Activated CD4-positive, alpha-beta T cell treated with anti-CD3 and anti-CD28 coated beads for 24 hours (primary cell): ENCODE measurements at places on chromosomes 7 and 10.

DNA sequence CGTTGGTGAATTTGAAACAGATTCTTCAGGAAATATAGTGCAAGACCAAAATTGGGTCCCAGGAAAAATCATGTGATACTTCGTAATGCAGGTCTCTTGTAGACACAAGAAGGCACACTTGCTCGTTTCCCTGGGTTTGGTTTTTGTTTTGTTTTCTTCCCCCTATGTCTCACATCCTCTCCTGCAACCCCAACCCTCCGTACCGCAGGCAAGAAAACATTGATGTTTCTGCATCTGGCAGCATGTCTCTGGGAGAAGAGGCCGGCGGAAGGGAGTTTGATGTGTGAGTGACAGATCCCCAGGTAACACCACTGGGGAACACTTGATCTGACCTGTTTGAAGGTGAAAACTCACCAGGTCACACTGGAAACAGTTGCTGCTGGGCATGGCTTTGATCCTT is 718.5 kb downstream of the AUTS2 start:
- no peak for DNase-seq

GRCh38 chr7:134431815-134432214 is 27.1 kb downstream of the AKR1B1 start:
- no peak for DNase-seq

GRCh38 chr7:95723583-95724180 is 48.7 kb upstream of the DYNC1I1 start:
- DNase-seq, result no peak

DNA sequence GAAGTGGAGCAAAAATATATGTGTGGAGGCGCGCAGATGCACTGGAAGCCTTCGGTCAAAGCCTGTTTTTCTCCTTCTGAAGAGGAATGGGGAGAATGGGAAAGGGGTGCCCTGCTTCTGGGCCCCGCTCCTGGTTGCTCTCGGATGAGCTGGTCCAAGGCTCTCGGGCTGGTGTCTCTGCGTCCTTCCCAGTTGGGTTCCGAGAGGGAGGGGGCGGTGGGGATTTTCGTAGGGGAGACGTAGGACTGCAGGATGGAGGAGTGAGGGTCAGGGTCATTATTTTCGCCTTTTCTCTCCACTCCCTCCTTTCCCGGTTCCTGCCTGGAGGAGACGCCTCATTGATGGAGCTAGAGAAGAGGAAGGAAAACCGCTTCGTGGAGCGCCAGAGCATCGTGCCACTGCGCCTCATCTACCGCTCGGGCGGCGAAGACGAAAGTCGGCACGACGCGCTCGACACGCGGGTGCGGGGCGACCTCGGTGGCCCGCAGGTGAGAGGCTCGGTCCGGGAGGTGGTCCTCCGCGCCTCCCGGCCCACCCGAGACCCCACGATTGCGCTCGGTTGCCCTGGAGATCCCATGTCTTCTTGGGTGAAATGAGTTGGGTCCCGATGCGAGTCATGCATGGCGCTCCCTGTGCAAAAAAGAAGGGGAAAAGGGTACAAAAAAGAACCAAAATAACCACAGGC is 790 bp downstream of the ADAM22 start:
- DNase-seq, result no peak

DNA sequence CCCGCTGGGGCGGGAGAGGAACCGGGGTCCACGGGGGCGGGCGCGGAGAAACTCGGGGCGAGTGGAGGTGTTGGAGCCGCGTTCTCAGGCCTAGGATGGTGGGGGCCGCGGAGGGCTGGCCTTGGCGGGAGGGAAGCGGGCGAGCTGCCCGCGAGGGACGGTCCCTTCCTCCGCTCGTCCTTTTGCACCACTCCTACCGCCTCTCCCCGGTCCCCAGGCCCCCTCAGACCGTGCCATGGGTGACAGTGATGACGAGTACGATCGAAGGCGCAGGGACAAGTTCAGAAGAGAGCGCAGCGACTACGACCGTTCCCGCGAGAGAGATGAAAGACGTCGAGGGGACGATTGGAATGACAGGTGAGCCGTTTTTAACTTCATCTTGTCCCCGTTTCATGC is 451 bp downstream of the SRRT start:
- DNase-seq, result no peak

GRCh38 chr10:91974960-91975359 is 51.4 kb downstream of the BTAF1 start:
- DNase-seq, result no peak

GRCh38 chr7:21898265-21898930 is 47.3 kb downstream of the CDCA7L start:
- no peak for DNase-seq

DNA sequence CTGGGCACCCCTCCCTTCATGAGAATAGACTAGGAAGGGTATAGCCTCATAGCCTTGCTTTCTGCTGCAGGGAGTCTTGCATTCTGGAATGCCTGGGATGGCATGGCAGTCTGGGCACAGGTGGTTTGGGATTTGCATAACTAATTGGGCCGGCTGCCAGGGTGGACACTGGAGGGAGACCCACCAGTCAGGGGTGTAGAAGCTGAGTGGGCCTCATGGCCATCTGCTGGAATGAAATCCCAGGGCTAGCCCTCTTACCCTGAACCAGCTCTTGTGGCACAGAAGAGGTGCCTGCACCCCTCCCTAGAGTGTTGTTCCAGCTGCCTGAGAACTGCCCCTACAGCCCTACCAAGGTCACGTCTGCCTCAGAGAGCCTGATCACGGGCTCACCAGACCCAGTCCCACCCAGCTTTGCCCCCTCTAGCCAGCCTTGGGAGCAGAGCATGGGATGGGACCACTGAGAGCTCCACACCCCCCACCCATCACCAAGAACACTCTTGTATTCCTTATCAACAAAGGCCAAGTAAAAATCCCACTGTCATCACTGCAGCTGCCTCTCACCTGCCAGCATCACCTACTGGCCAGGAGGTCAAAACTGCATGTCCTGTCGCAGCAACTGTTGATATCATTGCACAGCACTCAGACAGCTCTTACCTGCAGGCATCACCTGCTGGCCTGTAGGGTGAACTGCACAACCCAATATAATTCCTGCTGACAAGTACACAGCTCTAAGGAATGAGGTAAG is 148.9 kb downstream of the ZEB1 start:
- no peak for DNase-seq

DNA sequence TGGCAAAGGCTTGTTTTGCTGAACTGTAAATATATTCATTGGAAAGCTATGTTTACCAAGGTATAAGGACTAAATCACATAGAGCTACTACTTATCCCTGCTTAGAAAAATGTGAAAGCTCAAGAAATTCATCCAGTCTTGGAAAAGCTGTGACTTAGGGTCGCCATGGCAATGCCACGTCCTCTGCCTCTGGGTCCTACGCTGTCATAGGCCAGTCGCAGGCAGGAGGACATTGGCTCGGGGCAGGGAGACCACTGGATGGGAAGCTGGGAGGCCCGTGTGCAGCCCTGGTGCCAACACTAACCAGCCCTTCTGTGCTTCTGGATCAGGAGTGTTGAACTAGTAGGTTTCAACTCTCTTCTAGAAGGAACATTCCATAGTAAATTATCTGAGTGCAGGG is 67.3 kb upstream of the PDZD8 start:
- no peak for DNase-seq

DNA sequence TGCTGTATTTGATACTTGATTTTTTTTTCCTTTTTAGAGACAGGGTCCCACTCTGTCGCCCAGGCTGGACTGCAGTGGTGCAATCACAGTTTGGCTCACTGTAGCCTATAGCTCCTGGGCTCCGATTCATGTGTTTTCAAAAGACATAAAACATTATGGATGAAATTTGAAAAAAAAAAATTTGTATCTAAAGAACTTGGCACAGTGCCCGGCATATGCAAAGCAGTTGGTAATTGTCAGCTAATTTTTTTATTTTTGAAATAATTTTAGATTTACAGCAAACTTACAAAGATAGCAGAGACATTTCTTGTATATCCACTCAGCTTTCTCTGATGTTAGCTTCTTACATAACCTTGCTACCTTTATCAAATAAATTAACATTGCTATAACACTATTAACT is 20.3 kb upstream of the SAMD8 start:
- no peak for DNase-seq

- no peak for DNase-seq
These were observed 321.2 kb downstream of the PTPRN2 start for GRCh38 chr7:158266426-158266816.

DNA sequence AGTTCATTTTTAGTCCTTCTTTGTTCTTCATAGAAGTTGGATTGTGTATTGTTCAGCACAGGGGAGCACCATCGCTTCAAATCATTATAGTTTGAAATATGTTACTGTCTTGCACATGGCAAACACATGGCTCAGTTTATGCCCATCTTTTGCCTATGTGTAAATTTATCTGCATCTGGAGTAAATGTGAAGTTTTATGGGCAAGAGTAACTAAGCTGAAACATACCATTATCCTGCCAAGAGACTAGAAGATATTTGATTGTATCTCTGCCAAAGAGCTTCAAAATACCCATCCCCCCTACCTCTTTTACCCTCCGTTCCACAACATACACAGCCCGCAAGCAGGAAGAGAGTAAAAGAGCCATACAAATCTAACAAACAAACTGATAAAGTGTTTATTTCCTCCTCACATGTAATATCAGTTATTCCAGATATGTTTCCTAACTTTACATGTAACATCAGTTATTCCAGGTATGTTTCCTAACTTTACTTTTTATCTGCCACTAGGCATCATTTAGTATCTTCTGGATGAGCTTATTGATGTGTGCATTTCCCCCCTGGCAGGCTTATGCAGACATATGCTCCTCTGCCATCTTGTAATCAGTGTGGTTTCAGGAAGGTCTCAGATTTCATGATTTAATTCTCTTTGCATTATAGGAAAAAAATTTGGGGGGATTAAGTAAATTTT is 127.7 kb downstream of the SRI start:
- no peak for DNase-seq

DNA sequence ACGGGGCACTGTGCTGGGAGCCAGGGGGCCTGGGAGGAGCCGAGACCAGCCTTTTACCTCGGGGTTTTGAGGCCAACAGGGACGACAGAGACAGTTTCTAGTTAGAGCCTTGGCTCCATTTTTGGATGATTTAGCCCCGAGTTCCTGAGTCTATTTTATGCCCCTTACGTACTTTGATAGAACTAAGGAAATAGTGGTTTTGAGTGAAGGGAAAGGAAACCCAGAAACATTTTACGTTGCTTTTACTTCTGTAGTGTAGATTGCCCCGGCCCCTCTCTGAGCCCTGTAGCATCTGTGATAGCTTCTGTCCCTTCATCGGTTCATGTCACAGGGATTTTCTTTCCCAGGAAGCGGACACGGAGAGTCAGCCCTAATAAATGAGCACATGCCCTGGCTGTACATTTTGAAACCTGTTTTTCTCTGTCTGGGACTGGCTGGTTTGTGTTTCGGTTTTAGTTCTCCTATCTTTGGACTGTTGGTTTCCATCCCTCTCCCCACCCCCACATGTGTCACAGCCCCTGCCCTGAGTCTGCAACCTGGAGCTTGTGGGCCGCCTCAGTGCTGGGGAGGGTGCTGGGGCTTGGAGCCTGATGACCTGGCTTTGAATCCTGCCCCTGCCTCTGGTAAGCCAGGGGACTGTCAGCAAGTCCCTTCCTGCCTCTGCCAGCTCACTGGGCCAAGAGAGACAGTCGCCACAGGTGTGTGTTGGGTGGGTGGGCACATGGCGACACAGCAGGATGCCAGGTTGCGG is 6.9 kb upstream of the ORAI2 start:
- DNase-seq, result peak; percentile 63

- DNase-seq, result no peak
These were observed 78.1 kb upstream of the RET start for GRCh38 chr10:42998481-42999384.

- no peak for DNase-seq
These were observed 83.8 kb downstream of the TMEM130 start for GRCh38 chr7:98785929-98786571.

- no peak for DNase-seq
These were observed 3.3 kb downstream of the CRYGN start for GRCh38 chr7:151436446-151437158.

GRCh38 chr7:48088559-48089045 is 463 bp upstream of the UPP1 start:
- DNase-seq, result no peak

- DNase-seq, result no peak
These were observed 190.7 kb upstream of the SH2B2 start for GRCh38 chr7:102096012-102096332.

GRCh38 chr10:15735763-15736162 is 16.0 kb upstream of the ITGA8 start:
- DNase-seq, result no peak

- no peak for DNase-seq
These were observed 17.9 kb downstream of the RPP30 start for GRCh38 chr10:90889636-90890035.

DNA sequence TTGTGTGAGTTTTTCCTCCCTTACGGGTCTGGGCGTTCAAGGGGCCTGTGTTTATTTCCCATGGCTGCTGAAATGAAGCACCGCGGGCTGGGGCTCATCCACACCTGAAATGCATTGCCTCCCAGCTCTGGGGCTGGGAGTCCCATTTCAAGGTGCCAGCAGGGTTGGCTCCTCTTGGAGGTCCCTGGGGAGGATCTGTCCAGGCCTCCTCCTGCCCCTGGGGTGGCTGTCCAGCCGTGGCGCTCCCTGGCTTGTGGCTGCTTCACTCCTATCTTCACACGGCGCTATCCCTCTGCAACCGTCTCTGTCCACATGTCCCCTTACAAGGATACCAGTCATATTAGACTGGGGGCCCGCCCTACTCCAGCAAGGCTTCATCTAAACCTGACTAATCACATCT is 41.1 kb upstream of the CNPY1 start:
- no peak for DNase-seq

GRCh38 chr7:47521816-47522561 is 59.9 kb downstream of the TNS3 start:
- no peak for DNase-seq

DNA sequence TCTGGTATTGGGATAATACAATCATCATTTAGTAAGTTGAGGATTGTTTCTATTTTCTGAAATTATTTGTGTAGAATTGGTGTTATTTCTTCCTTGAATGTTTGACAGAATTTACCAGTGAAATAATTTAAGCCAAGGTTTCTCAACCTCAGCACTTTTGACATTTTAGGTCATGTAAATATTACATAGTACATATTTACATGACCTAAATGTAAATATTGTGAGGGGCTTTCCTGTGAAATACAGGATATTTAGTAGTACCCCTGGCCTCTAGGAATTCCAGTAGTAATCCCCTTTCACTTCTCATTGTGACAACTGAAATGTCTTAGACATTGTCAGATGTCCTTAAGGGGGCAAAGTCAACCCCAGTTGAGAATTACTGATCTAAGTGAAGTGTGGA is 59.8 kb downstream of the TBC1D12 start:
- DNase-seq, result no peak

DNA sequence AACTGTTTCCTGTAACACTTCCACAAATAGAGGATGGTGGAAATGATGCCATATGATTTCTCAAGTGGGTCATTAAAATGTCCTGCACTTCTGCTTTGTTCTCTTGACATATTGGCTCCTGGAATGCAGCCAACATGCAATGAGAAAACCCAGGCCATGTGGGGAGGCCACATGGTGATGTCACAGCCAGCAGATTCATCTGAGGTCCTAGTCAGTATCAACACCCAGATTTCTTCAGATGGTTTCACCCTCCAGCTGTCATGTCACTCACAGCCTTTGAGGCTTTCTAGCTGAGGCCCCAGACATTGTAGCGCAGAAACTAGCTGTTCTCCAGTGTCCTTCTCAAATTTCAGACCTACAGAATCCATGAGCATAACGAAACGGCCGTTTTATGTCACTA is 102.3 kb upstream of the NUPR2 start:
- DNase-seq, result no peak
